ENCODE measurements at places on chromosomes 16 and 17. TPM values are rescaled to one million over a fixed set of nuclear protein-coding genes. Genes with fewer than 3 reads are reported as not detected.

Gene RRAD
- 12.7 TPM for total RNA-seq

Gene GUCY2D
- total RNA-seq = not detected

Gene PRKCB
- total RNA-seq = 0.25 TPM

Gene ANKRD40CL
- total RNA-seq = not detected

Gene GRN
- 231 TPM for total RNA-seq

Gene APOBR
- 0.08 TPM for total RNA-seq

Gene HSF5
- total RNA-seq = not detected

Gene HBZ
- not detected for total RNA-seq

Gene PPP1R1B
- not detected for total RNA-seq

Gene KPNA2
- total RNA-seq = 478 TPM

Gene CDC27
- 84.3 TPM for total RNA-seq

Gene PHKB
- total RNA-seq = 33.7 TPM

Gene ST6GALNAC2
- 0.98 TPM for total RNA-seq

Gene CCL5
- total RNA-seq = 2.1 TPM

Gene FKBP10
- total RNA-seq = 98.5 TPM

Gene LHX1
- total RNA-seq = 1.6 TPM

Gene ARL5C
- total RNA-seq = not detected

Gene PRRT2
- total RNA-seq = 0.52 TPM

Gene NPIPA5
- 5.4 TPM for total RNA-seq

All from A549 treated with ZK216348 at 1 μM for 4 hours (cell line).